Activated CD8-positive, alpha-beta memory T cell treated with anti-CD3 and anti-CD28 coated beads, Interleukin-2, amount 10 ng/mL, durations not matched to agents 7 days and 5 days (primary cell): ENCODE measurements at places on chromosomes 16 and 17. TPM values are rescaled to one million over a fixed set of nuclear protein-coding genes. Genes with fewer than 3 reads are reported as not detected.

OR3A3 gene
- not detected for total RNA-seq

TPSD1 gene
- total RNA-seq = not detected

FSCN2 gene
- 0.56 TPM for total RNA-seq

GRCh38 chr17:10172241-10172741, 26.1 kb downstream of the GAS7 start:
- H3K27me3 ChIP-seq = no peaks in the 10 kb centered on the region
- H3K4me3 ChIP-seq = no peak overlapping the region

- no peaks in the 10 kb centered on the region for H3K27me3 ChIP-seq
- no peaks in the 10 kb centered on the region for H3K4me1 ChIP-seq
- no peak overlapping the region for H3K27ac ChIP-seq
- H3K4me3 ChIP-seq = no peak overlapping the region
These were observed 117.7 kb downstream of the CHD9 start for GRCh38 chr16:53172517-53172916.

DNA sequence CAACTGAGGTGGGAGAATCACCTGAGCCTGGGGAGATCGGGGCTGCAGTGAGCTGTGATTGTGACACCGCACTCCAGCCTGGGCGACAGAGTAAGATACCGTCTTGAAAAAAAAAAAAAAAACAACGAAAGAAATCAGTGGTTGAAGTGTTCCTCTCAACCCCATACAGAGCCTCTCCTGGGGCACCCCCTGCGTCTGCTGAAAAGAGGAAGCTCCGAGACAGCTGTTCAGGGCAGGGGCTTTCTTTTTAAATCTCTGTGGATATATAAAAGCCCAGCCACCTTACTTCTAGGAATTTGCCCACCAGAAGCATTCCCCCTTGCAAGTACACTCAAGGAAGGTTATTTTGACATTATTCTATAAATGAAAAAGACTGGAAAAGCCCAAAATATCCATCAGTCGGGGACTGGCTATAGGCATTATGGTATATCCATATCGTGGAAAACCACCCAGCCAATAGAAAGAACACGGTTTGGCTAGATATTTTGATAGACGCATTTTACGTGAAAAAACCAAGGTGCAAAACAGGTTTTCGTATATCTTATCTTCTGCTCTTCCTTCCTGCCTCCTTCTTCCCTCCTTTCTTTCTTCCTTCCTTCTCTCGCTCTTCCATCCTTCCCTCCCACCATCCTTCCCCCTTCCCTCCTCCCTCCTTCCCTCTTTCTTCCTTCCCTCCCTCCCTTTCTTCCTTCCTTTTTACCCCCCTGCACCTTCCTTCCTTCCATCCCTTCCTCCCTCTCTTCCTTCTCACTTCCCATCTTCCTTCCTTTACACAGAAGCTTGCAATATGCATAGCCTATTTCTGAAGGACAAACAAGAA, 9.2 kb upstream of the CCL22 start:
- no peak for DNase-seq
- H3K4me1 ChIP-seq = peaks cover 8% of the 10 kb centered on the region
- H3K4me3 ChIP-seq = no peak overlapping the region
- H3K36me3 ChIP-seq = no peaks in the 10 kb centered on the region

DNA sequence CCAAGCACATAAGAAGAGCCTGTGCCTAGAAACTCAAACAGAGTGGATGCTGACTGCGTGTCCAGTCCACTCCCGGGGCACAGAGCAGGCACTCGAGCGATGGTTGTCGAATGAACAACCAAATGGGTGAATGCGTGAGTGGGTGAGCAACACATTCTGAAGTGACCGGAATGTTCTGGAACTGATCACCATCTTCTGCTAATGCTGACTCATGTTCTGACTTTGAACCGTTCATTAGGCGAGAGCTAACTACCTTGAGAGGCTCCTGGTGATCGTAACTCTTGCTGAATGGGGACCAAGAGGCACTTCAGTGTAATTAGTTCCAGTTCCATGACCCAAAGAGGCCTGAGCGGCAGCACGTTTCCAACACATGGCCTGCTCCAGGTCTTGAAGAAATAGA, 37.9 kb downstream of the IRF8 start:
- H3K27ac ChIP-seq = peak overlapping the region; percentile 91
- peaks cover 32% of the 10 kb centered on the region for H3K4me1 ChIP-seq
- peak; percentile 46 for DNase-seq
- H3K27me3 ChIP-seq = peaks cover 50% of the 10 kb centered on the region
- peak overlapping the region; percentile 57 for H3K4me3 ChIP-seq

GRCh38 chr17:53543472-53543871, 279.3 kb upstream of the KIF2B start:
- no peaks in the 10 kb centered on the region for H3K36me3 ChIP-seq
- no peak for DNase-seq
- H3K4me1 ChIP-seq = no peaks in the 10 kb centered on the region
- no peak overlapping the region for H3K4me3 ChIP-seq
- H3K27ac ChIP-seq = no peak overlapping the region
- H3K27me3 ChIP-seq = no peaks in the 10 kb centered on the region

DNA sequence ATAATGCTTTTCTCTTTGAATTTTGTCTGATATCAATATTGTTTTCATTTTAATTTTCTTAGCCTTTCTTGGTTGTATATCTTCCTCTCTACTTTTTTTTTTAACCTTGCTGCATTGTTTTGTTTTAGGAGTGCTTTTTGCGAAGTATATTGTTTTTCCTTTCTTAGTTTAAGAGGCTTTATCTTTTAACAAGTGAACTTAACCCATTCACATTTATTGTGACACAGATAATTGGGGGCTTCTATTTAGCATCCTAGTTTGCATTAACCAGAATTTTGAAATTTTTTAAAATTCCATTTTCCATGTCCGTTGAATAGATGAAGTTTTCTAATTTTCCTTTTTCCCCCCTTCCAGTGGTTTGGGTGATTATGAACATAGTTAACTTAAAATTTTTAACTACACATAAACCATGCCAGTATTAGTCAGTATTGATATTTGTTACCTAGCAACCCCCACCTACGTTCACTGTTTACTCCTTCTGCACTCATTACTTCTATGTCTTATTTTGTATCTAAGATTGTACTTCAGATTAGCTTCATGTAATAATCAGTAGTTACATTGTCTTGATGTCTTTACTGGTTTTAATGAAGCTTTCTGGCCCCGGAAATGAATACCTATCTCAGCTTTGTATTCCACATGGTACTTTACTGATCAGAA, 44.4 kb downstream of the TNRC6A start:
- no peak for DNase-seq
- no peak overlapping the region for H3K4me3 ChIP-seq
- peaks cover 35% of the 10 kb centered on the region for H3K4me1 ChIP-seq
- H3K27ac ChIP-seq = no peak overlapping the region
